PC-3 (cell line): ENCODE measurements at places on chromosomes 2 and 18.

DNA sequence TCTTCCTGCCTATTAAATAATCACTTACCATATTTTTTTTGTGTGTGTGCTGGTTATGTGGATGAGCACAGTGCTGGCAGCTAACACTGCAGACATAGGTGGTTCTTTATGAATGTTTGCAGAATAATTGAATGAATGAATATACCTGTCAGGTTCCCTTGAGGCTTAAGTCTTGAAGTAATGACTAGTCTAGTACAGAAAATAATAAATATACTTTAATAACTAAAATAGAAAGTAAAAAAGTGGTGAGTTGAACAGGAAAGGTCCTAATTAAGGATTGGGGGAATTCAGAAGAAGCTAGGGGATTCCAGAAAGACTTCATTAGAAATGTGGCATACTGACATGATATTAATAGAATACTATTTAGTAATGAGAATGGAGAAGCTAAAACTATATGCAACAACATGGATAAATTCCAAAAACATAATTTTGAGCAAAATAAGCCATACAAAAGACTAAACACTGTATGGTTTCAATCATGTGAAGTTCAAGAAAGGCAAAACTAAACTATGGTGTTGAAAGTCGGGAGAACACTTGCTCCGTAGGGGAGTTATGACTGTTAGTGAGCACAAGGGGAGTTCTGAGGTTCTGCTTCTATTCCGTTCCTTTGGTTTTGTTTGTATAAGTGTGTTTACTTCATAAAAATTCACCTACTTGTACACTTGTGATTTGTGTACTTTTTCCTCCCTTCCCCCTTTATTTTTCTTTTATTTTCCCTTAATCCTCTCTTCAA lies 464.6 kb downstream of the MTX2 start:
- H3K27me3 ChIP-seq = peaks cover 55% of the 10 kb centered on the region
- H3K27ac ChIP-seq = no peak overlapping the region
- no peak overlapping the region for H3K4me3 ChIP-seq
- H3K36me3 ChIP-seq = no peaks in the 10 kb centered on the region

- no peaks in the 10 kb centered on the region for H3K36me3 ChIP-seq
- H3K27me3 ChIP-seq = no peaks in the 10 kb centered on the region
- no peak overlapping the region for H3K27ac ChIP-seq
- DNase-seq = no peak
Observed at GRCh38 chr18:40608226-40608625, 1346.8 kb upstream of the PIK3C3 start.

DNA sequence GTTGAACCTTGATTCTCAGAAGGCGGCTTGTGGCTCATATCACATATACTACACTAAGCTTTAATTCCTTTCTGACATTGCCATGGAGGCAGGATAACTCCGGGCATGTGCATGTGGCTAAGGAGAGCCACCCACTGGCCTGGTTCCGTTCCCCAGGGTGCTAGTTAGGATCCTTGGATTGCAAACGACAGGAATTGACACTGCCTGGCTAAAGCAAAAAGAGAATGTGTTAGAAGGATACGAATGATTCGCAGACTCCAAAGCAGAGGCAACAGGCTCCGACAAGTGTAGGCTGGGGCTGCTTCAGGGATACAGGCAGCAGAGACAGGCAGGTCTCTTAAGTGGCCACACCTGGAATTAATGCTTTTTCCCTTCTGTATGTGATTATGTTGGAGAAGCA lies 71.4 kb upstream of the LYPD6B start:
- no peak overlapping the region for H3K27ac ChIP-seq
- peaks cover 16% of the 10 kb centered on the region for H3K27me3 ChIP-seq
- no peak overlapping the region for H3K4me3 ChIP-seq
- no peak for DNase-seq
- H3K4me1 ChIP-seq = no peaks in the 10 kb centered on the region
- H3K36me3 ChIP-seq = no peaks in the 10 kb centered on the region

GRCh38 chr2:138724327-138724726 lies 55.9 kb downstream of the NXPH2 start:
- H3K4me1 ChIP-seq = no peaks in the 10 kb centered on the region
- H3K36me3 ChIP-seq = no peaks in the 10 kb centered on the region
- no peak overlapping the region for H3K4me3 ChIP-seq

DNA sequence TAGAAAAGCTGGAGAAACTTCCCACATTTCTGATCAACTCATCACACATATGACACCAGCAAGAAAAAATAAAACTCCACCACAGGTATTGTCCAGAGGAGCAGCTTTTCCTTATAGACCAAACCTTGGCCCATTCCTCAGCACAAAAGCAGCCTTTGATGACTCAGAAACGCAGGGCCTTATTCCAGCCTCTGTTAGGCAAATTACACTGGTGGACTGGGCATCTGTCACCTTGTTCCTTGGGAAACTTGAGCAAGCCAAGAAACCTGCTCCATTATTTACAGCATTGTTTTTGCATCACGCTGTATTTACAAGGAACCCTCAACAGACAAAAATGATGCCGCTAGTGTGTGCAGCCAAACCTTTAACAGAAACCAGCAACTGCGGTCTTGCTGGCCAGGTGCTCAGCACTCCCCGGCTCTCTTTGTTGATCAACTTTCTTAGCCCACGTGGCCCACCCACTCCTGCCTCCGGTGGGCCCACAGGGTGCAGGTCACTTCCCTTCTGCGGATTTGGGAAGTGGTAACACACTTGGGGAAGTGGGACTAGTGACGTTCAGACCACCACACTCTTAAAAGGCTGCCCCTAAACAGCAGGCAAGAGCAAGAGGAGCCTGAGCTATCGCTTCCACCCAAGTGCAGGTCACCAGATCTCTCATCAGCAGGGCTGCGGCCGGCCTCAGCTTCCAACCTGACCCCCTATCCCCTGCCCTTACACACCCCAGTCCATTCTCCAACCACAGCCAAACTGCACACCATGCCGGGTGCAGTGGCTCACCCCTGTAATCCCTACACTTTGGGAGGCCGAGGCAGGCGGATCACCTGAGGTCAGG lies 1.5 kb downstream of the AP1S3 start:
- H3K36me3 ChIP-seq = peaks cover 8% of the 10 kb centered on the region
- H3K27ac ChIP-seq = peak overlapping the region; percentile 71
- peak; percentile 87 for DNase-seq
- peaks cover 18% of the 10 kb centered on the region; the same call in 1 of the 2 replicates for H3K4me1 ChIP-seq
- peak overlapping the region; percentile 95 for H3K4me3 ChIP-seq
- H3K27me3 ChIP-seq = no peaks in the 10 kb centered on the region

DNA sequence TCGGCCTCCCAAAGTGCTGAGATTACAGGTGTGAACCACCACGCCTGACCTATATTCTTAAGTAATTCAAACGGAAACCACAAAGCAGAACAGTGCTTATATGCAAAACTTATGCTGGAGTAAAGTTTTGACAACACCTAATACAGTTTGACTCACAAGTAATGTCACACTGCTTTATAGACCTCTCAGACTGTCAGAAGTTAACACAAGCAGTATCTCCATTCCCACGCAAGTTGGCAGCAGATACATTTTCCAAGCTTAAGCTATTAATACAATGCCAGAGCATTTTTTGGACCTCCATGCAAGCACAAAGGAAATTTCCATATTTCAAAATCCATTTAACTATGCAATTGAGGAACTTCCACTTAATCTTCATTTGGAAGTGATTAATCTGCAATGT lies 21.0 kb upstream of the SANBR start:
- H3K4me1 ChIP-seq = no peaks in the 10 kb centered on the region
- DNase-seq = no peak
- no peak overlapping the region for H3K27ac ChIP-seq
- no peaks in the 10 kb centered on the region for H3K27me3 ChIP-seq
- no peak overlapping the region for H3K4me3 ChIP-seq
- H3K36me3 ChIP-seq = peaks cover 21% of the 10 kb centered on the region; the same call in 1 of the 2 replicates

- DNase-seq = no peak
- H3K27me3 ChIP-seq = no peaks in the 10 kb centered on the region
- no peaks in the 10 kb centered on the region for H3K36me3 ChIP-seq
Observed at GRCh38 chr2:48417856-48418838, 111.8 kb upstream of the STON1 start.

GRCh38 chr18:7974200-7974874 lies 407.2 kb downstream of the PTPRM start:
- H3K4me1 ChIP-seq = no peaks in the 10 kb centered on the region
- no peak overlapping the region for H3K27ac ChIP-seq
- DNase-seq = no peak
- no peaks in the 10 kb centered on the region for H3K27me3 ChIP-seq

DNA sequence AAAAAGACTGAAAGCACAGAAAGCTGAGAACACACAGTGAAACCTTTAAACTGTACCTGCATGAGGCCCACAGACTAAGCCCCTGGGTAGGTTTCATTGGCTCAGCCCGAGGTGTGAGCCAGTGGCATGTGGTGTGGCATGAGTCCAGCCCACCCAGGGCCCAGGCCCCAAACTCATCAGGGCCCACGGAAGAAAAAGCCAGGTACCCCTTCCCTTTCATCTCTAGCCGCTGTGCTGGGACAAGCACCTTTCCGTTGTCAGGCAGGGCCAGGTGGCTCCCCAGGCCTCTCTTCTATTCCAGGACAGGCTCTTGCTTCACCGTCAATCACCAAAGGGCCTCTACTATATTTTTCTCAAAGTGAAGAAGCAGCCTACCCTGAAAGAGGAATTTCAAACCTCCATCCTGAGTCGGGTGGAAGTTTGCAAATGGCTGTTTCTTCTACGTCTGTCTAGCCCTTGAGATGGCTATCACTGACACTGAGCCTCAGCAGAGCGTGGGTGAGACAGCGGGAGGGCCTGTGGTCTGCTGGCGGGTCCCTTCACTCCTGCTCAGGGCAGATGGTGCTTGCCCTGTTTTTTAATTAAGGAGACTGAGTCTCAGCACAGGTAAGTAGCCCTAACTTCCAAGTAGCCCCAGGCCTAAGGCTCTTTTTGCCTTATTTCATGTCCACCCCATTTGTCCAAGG lies 8.6 kb downstream of the DNAJB2 start:
- peaks cover 3% of the 10 kb centered on the region; the same call in 1 of the 2 replicates for H3K36me3 ChIP-seq
- DNase-seq = no peak
- H3K4me1 ChIP-seq = peaks cover 11% of the 10 kb centered on the region
- no peak overlapping the region for H3K27ac ChIP-seq
- H3K27me3 ChIP-seq = no peaks in the 10 kb centered on the region

DNA sequence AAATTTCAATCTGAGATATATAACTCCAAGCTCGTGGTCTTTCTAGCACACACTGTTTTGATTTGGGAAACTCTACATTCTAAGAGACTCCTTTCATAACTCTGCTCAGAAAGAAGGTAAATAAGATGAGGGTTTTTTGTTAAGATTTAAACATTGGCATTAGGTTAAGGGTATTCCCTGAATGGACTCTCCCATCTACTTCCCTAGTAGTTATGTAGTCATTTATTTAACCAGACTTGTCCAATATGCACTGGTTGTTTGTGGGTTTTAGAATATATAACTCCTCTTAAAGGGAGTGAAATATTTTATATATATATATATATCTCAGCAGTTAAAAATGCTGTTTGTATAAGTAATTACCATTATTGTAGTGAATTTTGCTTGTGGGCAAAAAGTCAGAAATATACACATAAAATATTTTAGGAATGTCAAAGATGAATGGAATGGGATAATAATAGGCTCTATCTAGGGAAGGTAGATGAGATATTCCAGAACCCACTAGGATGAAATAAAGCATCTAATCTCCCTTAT lies 61.5 kb upstream of the WDR75 start:
- DNase-seq = peak; percentile 65
- peaks cover 27% of the 10 kb centered on the region for H3K4me1 ChIP-seq
- peak overlapping the region; percentile 45 for H3K27ac ChIP-seq
- peak overlapping the region; percentile 48; the same call in 1 of the 2 replicates for H3K4me3 ChIP-seq
- H3K36me3 ChIP-seq = no peaks in the 10 kb centered on the region

DNA sequence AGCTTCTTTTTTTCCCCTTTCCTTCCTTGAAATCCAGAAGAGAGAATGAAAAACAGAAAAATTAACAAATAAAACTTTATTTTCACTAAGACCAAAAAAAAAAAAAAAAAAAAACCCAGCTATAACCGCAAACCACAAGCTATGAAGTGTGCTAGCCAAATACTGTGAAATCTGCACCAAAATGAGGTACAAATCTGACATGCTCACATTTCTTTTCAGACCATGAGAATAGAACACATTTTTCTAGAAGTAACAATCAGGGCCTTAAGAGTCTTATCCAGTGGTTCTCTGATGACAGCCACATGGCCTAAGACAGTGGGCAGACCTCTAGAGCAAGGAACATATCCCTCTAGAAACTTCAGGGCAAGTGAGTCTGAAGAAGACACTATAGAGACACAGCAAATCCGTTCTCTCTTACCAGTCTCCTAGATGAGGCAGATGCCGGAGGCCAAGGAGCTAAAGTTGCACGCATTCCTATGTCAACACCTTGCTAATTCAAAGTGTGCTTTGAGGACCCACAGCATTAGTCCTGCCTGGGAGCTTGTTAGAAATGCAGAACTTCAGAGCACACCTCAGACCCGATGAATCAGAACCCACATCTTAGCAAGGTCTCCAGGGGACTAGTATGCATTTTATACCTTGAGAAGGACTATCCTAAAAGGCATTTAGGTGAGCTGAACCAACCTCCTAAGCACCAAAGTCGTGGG lies 317.1 kb downstream of the MYCN start:
- H3K36me3 ChIP-seq = no peaks in the 10 kb centered on the region
- no peak for DNase-seq
- no peaks in the 10 kb centered on the region for H3K4me1 ChIP-seq
- no peak overlapping the region for H3K4me3 ChIP-seq
- H3K27me3 ChIP-seq = no peaks in the 10 kb centered on the region

GRCh38 chr18:610214-610928 lies 13.6 kb downstream of the CLUL1 start:
- DNase-seq = no peak
- H3K27ac ChIP-seq = no peak overlapping the region
- H3K36me3 ChIP-seq = no peaks in the 10 kb centered on the region
- H3K4me1 ChIP-seq = no peaks in the 10 kb centered on the region
- no peak overlapping the region for H3K4me3 ChIP-seq
- peaks cover 27% of the 10 kb centered on the region for H3K27me3 ChIP-seq

- H3K36me3 ChIP-seq = no peaks in the 10 kb centered on the region
- no peak overlapping the region for H3K4me3 ChIP-seq
- no peaks in the 10 kb centered on the region for H3K4me1 ChIP-seq
- DNase-seq = no peak
- H3K27ac ChIP-seq = no peak overlapping the region
- H3K27me3 ChIP-seq = peaks cover 51% of the 10 kb centered on the region
Observed at GRCh38 chr2:176079285-176079830, 4.4 kb downstream of the EVX2 start.

DNA sequence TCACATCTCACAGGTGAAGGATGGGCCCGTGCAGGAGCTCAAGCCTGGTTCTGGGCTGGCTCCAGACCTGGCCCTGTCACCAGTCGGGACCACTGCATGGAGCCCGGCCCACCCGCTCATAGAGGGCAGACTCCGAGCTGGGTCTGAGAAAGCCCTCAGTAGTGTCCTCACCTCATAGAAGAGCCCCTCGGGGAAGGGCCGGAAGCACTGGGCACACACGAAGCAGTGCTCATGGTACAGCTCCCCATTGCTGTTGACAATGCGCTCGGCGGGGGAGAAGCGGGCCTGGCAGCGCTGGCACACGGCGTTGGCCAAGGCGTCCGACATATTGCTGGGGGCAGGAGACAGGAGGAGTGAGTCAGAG lies 11.3 kb downstream of the GPR17 start:
- no peaks in the 10 kb centered on the region for H3K36me3 ChIP-seq
- H3K27ac ChIP-seq = no peak overlapping the region
- no peak for DNase-seq
- H3K4me1 ChIP-seq = no peaks in the 10 kb centered on the region
